ENCODE measurements at places on chromosomes 1 and 21. TPM values are rescaled to one million over a fixed set of nuclear protein-coding genes. Genes with fewer than 3 reads are reported as not detected.

GRCh38 chr1:152441756-152442155 lies 27.7 kb upstream of the CRNN start:
- no peak for DNase-seq

OVAAL gene
- not detected for total RNA-seq

DNA sequence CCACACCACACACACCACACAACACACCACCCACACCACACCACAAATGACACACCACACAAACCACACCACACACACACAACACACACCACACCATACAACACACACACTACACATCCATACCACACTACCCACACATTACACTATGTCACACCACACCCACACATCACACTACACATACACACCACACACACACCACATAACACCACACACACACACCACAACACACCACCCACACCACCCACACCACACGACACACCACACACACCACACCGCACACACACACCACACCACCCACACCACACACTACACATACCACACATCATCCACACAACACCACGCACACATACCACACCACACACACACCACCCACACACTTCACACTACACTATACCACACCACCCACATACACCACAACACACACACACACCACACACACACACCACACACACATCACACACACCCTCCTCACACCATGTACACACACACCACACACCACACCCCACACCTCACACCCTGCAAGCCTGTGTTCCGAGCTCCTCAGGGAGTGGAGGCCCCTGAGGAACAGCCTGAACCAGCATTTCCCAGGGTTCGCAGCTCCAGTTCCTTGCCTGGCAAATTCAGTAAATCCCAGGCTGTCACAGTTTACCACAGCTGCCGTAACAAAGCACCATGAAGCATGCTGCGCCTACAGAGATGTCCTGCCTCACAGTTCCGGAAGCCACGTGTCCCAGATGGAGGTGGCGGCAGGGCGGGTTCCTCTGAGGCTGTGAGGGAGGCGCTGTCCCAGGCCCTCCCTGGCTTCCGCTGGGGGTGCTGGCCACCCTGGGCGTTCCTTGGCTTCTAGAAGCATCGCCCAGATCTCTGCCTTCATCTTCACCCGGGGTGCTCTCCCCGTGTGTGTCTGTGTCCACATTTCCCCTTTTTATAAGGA lies 69.8 kb upstream of the ATP5PO start:
- no peak for DNase-seq

- no peak for DNase-seq
Observed at GRCh38 chr21:33942426-33942825, 26.8 kb upstream of the ATP5PO start.

GRCh38 chr1:67840449-67840848 lies 7.2 kb upstream of the GNG12 start:
- peak; percentile 94 for DNase-seq

DNA sequence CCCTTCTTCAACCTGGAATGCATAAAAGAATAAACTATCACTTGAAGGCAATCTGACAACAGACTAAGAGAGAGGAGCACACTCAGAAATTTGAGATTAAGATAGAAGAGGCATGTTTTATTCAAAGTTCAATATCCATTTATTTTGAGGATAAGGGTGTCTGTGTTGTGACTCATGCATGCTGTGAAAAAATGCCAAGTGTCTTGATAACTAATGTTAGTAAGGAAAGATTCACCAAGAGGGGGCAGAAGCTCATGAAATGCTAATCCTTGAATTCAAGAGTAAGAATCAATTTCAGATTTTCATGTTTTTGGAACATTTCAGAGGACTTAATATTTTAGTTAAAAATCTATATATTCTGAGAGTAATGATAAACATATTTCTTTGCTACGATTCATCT lies 94.0 kb downstream of the IFI44 start:
- peak; percentile 54 for DNase-seq

- DNase-seq, result no peak
Observed at GRCh38 chr1:3652548-3653285, 401 bp downstream of the TP73 start.

RASSF5 gene
- total RNA-seq, result 0.18 TPM

Data from IMR-90 (cell line).